ENCODE measurements at places on chromosomes 7 and 10.

DNA sequence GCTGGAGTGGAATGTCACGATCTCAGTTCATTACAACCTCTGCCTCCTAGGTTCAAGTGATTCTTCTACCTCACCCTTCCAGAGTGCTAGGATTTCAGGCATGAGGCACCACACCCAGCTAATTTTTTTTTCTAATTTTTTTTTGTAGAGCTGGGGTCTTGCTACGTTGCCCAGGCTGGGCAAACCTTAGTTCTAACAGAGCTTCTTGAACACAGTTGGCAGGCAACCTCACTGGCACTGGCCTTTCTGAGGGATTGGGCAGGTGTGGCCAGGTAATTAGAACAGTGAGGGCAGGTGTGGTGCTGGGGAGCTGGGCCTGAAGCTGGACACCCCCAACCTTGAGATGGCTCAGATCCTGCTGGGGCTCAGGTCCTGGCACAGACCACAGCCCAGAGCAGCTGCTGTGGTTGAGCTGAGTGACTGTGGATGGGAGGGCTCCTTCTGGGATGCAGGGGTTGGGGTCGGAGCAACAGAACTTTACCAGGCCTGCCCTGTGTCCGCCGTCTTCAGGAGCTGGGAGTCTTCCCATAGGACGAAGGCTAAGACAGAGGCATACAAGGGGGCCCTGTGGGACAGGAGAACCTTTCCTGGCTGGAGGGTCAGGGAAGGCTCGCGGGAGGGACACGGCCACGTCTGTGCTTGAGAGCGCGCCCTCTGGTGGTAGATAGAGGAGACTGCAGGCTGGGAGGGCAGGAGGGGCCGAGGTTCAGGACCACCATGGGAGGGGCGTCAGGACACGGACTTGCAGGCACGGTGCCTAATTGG, 48.2 kb downstream of the COL26A1 start:
- no peak overlapping the region for H3K4me3 ChIP-seq
- no peaks in the 10 kb centered on the region for H3K36me3 ChIP-seq
- H3K27me3 ChIP-seq = no peaks in the 10 kb centered on the region
- peaks cover 7% of the 10 kb centered on the region for H3K4me1 ChIP-seq
- peak; percentile 35 for DNase-seq

- no peak overlapping the region for H3K4me3 ChIP-seq
- H3K27me3 ChIP-seq = no peaks in the 10 kb centered on the region
- no peak for DNase-seq
- H3K36me3 ChIP-seq = no peaks in the 10 kb centered on the region
- H3K4me1 ChIP-seq = peaks cover 10% of the 10 kb centered on the region
- H3K27ac ChIP-seq = no peak overlapping the region
Measured at GRCh38 chr7:137985897-137986251, 16.0 kb downstream of the CREB3L2 start.

- H3K4me3 ChIP-seq = no peak overlapping the region
- no peaks in the 10 kb centered on the region for H3K4me1 ChIP-seq
- DNase-seq = no peak
Measured at GRCh38 chr10:112706577-112706976, 243.5 kb upstream of the TCF7L2 start.

DNA sequence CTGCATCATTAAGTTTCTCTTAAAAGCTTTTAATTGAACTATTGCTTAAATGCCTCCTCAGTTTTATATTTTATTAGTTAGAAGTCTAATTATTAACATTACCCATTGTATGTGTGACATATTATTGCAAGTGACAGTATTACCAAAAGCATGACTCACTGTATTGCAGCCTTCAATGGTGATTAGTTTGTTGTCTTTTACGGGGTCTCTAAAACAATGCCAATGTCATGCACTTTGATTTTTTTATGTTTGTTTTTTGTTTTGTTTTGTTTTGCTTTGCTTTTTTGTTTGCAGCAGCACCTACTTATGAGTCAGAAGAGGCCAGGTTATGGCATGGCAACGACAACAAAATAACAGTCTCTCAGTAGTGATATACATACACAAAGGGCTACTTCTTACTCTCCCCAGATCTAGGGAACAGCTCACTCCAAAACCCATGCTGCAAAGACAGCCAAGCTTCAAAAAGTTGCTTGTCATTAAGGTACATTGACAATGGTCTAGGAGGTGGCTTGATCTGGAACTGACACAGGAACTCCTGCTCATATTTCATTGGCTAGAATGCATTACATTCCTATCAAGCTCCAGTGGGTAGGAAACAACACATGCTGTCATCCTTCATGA, 293.7 kb upstream of the POM121L12 start:
- no peaks in the 10 kb centered on the region for H3K36me3 ChIP-seq
- no peaks in the 10 kb centered on the region for H3K27me3 ChIP-seq
- no peaks in the 10 kb centered on the region for H3K4me1 ChIP-seq

- H3K4me3 ChIP-seq = no peak overlapping the region
- DNase-seq = no peak
- H3K27ac ChIP-seq = no peak overlapping the region
Measured at GRCh38 chr10:102384053-102384452, 11.5 kb upstream of the NFKB2 start.

- H3K27me3 ChIP-seq = no peaks in the 10 kb centered on the region
- no peak overlapping the region for H3K27ac ChIP-seq
- no peak overlapping the region for H3K4me3 ChIP-seq
- no peak for DNase-seq
Measured at GRCh38 chr10:34758447-34758996, 56.6 kb downstream of the PARD3 start.

DNA sequence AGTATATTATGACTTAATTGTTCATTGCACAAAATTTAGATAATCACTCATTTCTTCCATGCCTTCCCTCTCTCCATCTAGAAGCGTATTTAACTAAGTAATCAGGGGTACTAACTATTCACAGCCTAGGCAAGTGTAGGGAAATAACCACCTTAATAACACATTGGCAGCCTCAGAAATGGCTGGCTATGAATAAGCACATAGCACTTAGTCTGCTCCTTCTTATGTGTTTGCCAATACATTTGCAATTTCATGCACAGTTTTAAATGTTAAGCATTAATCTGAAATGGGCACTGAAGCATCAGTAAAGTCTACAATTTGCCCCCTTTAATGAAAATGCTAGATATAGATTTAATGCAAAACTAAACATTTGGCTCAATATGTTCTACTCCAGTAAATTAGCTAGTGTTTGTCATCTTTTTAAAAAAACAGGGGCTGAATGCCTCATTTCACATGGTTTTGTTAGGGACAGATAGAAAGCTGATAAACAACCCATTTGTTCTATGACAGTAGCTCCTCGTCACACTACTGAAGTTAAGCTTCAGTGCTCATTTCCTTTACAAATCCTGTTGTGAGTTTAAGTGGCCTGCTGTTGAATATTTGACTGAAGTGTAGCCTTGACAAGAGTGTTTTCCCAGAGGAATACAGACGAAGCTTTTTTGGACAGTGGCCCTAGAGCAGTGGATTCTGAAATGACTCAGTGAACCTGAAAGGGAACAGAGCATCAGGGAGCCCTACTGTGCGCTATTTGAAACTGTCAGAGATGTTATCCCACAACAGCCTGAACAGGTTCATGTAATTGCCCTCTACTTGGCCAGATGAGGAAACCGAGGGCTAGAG, 30.5 kb downstream of the HHEX start:
- no peak overlapping the region for H3K27ac ChIP-seq
- no peak for DNase-seq
- H3K4me1 ChIP-seq = no peaks in the 10 kb centered on the region
- no peaks in the 10 kb centered on the region for H3K36me3 ChIP-seq

DNA sequence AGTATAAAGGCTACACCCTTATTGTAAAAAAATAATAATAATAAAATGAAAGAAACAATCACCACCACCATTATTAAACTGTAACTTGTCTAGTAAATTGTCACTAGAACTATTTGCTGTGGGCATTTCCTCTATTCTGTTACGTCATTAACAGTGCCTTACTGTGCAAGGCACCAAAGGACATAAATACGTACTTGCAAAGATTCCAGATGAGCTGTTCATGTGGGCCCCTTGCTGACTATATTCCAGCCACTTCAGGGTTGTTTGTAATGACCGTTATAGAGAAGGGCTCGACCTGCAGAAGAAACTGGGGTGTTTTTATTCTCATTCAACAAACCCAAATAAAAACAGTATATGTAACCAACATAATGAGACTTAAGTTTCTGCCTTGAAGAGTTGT, 60.4 kb downstream of the KLRG2 start:
- H3K4me1 ChIP-seq = no peaks in the 10 kb centered on the region
- H3K27ac ChIP-seq = no peak overlapping the region
- DNase-seq = no peak
- H3K4me3 ChIP-seq = no peak overlapping the region

- no peak overlapping the region for H3K27ac ChIP-seq
- H3K27me3 ChIP-seq = no peaks in the 10 kb centered on the region
- H3K4me3 ChIP-seq = no peak overlapping the region
- peaks cover 5% of the 10 kb centered on the region for H3K4me1 ChIP-seq
- peaks cover 15% of the 10 kb centered on the region for H3K36me3 ChIP-seq
Measured at GRCh38 chr10:89245802-89246201, 5.8 kb downstream of the LIPA start.

GRCh38 chr10:119483001-119483400, 59.5 kb downstream of the RGS10 start:
- no peaks in the 10 kb centered on the region for H3K36me3 ChIP-seq
- peaks cover 14% of the 10 kb centered on the region for H3K4me1 ChIP-seq
- H3K27ac ChIP-seq = no peak overlapping the region
- H3K4me3 ChIP-seq = no peak overlapping the region

GRCh38 chr10:127535802-127536515, 13.2 kb upstream of the NPS start:
- no peak overlapping the region for H3K4me3 ChIP-seq
- H3K36me3 ChIP-seq = no peaks in the 10 kb centered on the region
- DNase-seq = no peak
- H3K4me1 ChIP-seq = no peaks in the 10 kb centered on the region

DNA sequence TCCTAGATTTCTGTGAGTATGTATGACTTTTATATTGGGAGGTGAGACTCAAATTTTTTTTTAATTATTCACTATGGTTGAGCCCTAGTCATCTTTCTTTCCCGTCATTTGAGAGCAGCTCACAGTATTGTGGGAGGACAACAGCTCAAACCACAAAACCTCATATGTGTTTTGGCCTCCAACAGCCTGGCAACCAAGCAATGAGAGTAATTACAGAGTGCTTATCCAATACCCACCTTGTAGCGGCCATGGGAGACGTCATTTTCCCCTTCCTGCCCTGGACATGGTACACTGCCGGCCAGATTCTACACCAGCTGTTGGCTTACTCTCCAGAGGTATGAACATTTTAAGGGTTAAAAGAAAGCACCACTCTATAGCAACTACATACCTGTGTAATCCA, 49.1 kb downstream of the DOCK4 start:
- peaks cover 8% of the 10 kb centered on the region for H3K27me3 ChIP-seq
- H3K4me1 ChIP-seq = no peaks in the 10 kb centered on the region
- no peak overlapping the region for H3K27ac ChIP-seq
- DNase-seq = no peak
- H3K36me3 ChIP-seq = no peaks in the 10 kb centered on the region
- H3K4me3 ChIP-seq = no peak overlapping the region

- H3K4me1 ChIP-seq = no peaks in the 10 kb centered on the region
- H3K4me3 ChIP-seq = no peak overlapping the region
- no peak overlapping the region for H3K27ac ChIP-seq
- no peaks in the 10 kb centered on the region for H3K36me3 ChIP-seq
- no peak for DNase-seq
Measured at GRCh38 chr7:79258826-79259225, 194.6 kb downstream of the MAGI2 start.

DNA sequence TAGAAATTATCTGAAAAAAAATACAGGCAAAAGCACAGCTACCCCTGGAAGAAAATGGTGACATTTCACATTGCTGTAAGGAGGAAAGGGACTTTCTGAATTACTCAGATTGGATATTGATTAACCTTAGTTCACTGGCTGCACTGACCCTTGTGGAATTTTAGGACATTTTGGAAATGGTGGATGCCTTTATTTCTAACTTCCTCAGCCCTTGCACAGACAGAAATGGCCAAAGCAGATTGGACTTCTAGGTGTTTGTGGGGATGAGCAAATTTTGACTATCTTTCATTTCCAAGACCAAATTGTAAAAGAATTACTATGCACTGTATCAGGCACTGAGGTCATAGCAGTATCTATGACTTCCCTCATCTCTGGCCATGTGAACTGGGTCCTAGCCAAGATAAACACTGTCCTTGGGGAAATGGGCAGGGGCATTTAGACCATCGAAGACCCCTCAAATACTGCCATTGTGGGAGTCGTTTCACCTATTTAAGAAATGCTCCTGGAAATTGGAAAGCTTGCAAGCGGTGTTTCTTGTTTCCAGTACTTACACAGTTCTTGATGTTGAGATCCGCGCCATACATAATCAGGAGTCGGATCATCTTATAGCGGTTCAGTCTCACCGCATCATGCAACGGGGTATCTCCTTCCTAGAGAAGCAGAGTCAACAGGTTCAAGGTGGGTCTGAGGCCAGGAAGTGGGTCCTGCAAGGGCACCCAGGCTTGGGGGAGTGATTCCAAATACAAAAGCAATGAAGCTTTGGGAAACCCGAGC, 5.7 kb downstream of the ANKRD1 start:
- no peak overlapping the region for H3K4me3 ChIP-seq
- DNase-seq = no peak
- no peak overlapping the region for H3K27ac ChIP-seq
- H3K27me3 ChIP-seq = peaks cover 1% of the 10 kb centered on the region
- H3K36me3 ChIP-seq = no peaks in the 10 kb centered on the region

DNA sequence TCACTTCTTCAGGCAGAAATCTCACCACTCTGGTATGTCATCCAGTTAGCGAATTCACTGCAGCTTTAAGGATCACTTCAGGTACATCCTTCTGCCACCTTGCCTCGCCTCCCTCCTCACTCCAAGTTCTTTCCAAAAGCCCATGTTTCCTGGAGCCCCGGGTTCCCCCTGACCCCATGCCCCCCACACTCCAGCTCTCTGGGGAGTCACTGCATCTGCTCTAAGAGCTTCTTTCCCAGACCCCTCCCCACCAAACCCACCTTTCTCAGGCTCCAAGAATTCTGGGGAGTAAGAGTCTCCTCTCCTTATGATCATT, 969.5 kb upstream of the ZNF722 start:
- H3K36me3 ChIP-seq = no peaks in the 10 kb centered on the region
- no peaks in the 10 kb centered on the region for H3K27me3 ChIP-seq
- no peak for DNase-seq
- H3K27ac ChIP-seq = no peak overlapping the region
- no peaks in the 10 kb centered on the region for H3K4me1 ChIP-seq

GRCh38 chr7:139086454-139086853, 23.1 kb downstream of the ZC3HAV1 start:
- H3K4me1 ChIP-seq = peaks cover 81% of the 10 kb centered on the region
- DNase-seq = no peak
- H3K36me3 ChIP-seq = peaks cover 81% of the 10 kb centered on the region
- peak overlapping the region; percentile 35 for H3K27ac ChIP-seq
- no peaks in the 10 kb centered on the region for H3K27me3 ChIP-seq

- H3K36me3 ChIP-seq = no peaks in the 10 kb centered on the region
- DNase-seq = no peak
- no peak overlapping the region for H3K4me3 ChIP-seq
Measured at GRCh38 chr10:34955391-34955790, 134.8 kb downstream of the CUL2 start.
